ENCODE measurements at places on chromosomes 5 and 9.
A peak's percentile ranks its signal among the peaks of the same experiment; 100 is the strongest.

DNA sequence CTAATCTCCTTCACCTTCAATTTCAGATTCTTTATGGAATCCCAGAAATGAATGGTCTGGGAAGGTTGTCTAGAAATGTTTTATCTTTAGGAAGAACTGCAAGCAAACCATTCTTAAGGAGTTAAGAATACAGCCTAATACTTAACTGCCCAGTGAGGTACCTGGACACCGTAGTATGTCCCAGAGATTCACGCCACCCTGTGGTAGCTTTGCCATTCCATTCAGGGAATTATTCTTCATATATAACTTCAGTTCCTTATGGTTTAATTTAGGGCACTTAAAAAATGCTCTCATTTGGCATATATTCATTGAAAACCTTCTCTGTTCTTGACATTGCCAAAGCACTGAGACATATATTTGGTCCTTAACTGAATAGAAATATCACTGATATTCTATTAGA, 49.7 kb downstream of the ACTBL2 start:
- DNase-seq: peak; percentile 28

GRCh38 chr5:178476531-178476930, 113.7 kb downstream of the COL23A1 start:
- DNase-seq: no peak

DNA sequence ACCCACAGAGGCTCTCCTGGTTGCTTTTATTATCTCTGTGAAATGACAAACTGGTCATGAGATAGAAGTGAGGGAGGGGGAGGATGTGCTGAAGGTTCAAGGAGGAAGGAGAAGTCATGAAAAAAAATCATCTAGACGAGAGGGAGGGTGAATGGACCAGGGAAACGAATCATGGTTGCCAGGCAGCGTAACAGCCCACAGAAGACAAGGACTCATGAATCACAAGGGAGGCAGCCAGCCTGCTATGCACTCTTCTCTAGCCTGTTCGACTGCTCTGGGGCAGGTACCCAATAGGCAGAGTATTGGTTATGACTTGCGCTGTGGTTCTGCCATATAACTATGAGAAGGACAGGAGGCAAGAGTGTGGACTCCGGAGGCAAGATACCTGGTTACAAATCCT, 475.2 kb downstream of the CDK5RAP2 start:
- DNase-seq: no peak

DNA sequence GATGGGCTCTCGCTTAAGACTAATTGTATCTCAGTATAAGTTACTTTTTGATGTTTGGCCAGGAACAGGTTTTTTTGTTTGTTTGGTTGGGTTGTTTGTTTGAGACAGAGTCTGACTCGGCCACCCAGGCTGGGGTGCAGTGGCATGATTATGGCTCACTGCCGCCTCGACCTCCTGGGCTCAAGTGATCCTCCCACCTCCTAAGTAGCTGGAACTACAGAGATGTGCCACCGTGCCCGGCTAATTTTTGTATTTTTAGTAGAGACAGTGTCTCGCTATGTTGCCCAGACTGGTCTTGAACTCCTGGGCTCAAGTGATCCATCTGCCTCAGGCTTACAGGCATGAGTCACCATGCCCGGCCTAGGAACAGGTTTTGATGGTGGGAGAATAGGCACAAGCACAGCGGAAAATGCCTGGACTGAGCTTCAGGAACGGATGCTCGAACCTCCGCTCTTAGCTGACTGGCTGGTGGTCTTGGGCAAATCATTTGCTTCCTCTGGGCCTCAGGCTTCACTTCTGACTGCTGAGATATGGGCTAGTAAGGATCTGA, 11.4 kb upstream of the SYNPO start:
- no peak for DNase-seq

GRCh38 chr5:119355685-119356611, at the start of gene TNFAIP8:
Gene TNFAIP8 (plus strand): TSS chr5:119356019. CDS start chr5:119356091, 72 bp downstream.
- no peak for DNase-seq

DNA sequence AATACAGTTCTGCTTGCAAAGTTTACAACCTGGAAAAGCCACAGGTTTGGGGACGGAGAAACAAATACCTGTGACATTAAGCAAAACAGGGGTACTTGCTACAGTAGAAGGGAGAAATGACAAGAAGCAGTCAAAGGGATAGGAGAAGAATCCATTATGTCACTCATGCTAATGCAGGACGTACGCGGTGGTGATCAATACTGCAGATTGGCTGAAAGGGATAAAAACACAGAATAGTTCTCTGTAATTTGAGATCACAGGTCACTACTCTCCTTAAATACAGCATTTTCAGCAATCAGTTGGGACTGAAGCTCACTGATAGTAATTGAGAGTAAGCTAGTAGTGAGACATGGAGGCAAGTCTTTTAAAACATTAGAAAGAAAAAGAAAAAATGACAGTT, 130.3 kb upstream of the MTAP start:
- no peak for DNase-seq

DNA sequence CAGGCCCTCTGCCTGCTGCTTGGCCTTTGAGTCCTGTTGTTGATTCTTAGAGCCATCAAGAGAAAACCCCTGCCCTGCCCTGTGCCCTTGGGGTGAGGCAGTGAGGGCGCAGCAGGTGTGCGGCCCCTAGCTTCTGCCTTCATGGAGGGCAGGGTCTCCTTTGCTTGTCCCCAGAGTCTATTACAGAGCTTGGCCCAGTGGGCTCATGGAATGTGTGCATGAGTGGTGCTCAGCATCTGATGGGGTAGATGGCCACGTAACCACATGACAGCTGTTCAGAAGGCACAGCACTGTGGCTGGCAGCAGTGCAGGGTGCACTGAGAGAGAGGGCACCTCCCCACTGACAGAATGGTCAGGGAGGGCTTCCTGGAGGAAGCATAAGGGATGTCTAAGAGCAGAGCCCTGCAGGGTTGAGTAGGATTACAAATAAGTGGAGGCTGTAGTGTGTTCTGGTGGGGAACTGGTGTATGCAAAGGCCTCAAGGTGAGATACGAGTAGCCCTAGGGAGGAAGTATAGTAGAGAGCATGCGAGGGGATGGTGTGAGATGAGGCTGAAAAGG, 70.8 kb downstream of the MACROH2A1 start:
- DNase-seq: no peak

- DNase-seq: no peak
Observed at GRCh38 chr5:159309689-159310433, 20.4 kb downstream of the IL12B start.

- no peak for DNase-seq
Observed at GRCh38 chr5:98433673-98434072, 339.8 kb upstream of the RGMB start.

- no peak for DNase-seq
Observed at GRCh38 chr9:97979788-97980478, 3.2 kb upstream of the ANP32B start.

DNA sequence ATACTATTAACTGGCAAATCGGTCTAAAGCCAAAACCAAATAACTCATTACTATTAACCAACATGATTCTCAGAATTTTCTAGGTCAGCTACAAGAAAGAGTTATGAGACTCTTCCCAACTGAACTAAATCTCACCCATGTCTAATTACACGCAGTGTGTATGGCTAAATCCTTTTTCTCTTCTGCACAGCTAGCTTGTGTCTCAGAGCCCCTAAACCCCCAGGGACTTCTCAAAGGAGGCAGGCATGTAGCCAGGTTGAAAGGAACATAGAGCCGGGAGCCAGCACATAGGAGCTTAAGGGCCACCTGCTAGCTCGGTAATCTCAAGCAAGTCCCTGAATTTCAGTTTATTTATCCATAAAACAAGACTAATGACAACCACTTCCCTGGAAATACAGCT, 2.2 kb upstream of the GZMK start:
- DNase-seq: no peak

DNA sequence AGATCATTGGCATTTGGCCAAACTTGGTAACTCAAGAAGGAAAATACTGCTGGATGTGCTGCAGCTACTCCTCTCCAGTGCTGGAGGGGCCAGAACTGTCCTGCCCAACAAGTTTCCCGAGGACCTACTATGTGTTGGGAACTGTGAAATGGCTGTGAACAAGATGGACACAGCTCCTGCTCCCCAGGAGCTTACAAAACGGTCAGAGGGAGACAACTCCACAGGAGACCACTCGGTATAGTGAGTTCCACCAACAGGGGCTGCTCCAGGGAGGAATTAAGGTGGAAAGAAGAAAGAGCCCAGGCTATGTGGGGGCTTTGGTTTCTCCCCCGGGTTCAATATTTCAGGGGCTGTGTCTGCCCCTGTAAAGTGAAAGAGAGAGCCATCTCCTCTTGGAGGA, 78.8 kb downstream of the GNA14 start:
- DNase-seq: no peak
